ENCODE measurements at places on chromosomes 16 and 17.

GRCh38 chr16:84048270-84048669, 5.7 kb upstream of the SLC38A8 start:
- no peak for DNase-seq

DNA sequence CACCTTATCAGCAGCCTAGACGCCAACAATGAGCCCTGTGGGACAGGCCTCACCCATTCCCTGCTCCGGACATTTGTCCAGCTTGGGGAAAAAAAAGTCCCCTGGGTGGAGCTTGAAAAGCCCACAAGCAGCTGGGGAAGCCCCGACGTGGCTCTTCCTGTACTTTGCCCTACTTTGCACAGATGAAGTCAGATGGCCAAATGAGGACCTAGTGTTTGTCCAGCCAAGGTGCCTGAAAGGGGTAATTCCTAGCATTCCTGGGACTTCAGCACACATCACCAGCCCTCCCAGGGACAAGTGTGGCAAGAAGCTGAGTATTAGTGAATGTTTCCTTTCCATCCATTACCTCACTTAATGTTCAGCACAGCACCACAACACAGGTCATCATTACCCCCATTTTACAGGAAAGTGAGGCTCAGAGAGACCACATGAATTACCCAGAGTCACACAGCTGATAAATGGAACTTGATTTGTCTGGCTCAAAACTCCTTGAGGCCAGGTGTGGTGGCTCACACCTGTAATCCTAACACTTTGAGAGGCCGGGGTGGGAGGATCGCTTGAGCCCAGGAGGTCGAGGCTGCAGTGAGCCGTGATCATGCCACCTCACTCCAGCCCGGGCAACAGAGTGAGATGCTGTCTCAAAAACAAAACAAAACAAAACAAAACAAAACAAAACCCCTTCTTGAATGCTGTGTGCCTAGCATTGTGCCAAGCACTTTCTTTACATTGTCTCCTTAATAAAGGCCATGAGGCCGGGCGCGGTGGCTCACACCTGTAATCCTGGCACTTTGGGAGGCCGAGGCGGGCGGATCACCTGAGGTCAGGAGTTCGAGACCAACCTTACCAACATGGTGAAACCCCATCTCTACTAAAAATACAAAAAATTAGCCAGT, 19.9 kb upstream of the PLLP start:
- DNase-seq, result no peak

GRCh38 chr17:68134046-68134637, 98.6 kb downstream of the KPNA2 start:
- no peak for DNase-seq

- DNase-seq, result no peak
Measured at GRCh38 chr16:30004811-30005242, 6.0 kb downstream of the DOC2A start.

- no peak for DNase-seq
Measured at GRCh38 chr17:31823014-31823413, 36.0 kb downstream of the COPRS start.

- no peak for DNase-seq
Measured at GRCh38 chr17:65185668-65186382, 48.7 kb downstream of the RGS9 start.

DNA sequence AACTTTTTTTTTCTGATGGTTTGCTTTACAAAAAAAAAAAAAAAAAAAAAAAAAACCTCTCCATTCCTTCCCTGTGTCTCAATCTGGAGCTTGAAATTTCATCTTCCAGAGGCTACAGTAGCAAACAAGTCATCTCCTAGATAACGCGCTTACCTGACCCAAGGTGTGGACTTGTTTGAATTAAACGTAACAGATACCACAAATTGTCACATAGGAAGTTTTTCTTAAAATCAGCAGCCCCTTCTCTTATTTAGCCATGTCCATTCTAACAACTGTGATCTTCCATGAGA, 2.0 kb downstream of the STAT5B start:
- no peak for DNase-seq

DNA sequence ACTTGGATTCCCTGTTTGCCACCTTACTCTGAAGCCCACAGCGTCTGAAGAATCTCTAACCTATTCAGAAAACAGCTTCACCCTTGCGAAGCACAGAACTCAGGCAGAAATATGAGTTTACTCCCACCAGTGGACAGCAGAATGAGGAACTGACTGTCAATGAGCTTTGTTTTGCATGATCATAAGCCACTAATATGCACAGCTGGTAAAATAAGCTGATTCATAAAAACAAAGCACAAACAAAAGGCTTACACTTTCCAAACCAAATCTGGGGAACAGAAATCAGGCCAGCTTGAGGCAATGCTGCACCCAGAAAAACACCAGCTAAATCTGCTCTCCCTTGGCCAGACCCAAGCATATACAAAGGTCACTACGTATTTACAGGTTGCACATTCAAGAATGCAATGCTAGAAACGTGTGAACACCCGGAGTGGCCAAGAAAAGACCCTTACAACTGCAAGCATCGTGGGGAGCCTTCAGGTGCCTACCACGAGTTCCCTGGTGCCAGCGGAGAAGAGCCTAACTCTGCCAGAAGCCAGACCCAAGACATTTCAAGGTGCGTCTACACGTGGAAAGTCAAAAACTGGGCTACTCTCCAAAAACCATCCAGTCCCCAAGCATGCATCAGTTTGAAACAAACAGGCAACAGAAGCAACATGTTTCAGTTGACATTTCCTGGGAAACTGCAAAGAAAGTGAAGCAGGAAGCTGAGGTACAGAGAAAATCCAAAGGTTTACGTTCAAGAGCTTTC, 207.1 kb downstream of the ZFHX3 start:
- no peak for DNase-seq

DNA sequence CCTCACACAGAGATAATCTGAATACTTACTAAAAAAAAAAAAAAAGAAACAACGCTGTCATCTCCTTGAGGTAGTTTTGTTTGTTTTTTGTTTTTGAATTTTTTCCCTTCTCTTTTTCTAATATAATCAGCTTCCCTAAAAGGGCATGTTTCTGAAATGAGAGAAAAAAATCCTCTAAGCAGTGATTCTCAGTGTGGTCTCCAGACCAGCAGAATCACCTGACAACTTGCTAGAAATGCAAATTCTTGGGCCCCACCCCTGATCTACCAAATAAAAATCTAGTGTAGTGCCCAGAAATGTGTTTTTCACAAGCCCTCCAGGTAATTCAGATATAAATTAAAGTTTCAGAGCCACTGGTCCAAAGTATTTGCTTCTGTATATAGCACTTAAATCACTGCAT, 65.4 kb downstream of the SSH2 start:
- DNase-seq, result no peak

GRCh38 chr16:86040496-86040895, 141.5 kb downstream of the IRF8 start:
- no peak for DNase-seq

GRCh38 chr17:75707079-75707571, 14.1 kb upstream of the ITGB4 start:
- DNase-seq, result no peak

GRCh38 chr16:57476546-57477410, 9.5 kb downstream of the DOK4 start:
- DNase-seq, result no peak

DNA sequence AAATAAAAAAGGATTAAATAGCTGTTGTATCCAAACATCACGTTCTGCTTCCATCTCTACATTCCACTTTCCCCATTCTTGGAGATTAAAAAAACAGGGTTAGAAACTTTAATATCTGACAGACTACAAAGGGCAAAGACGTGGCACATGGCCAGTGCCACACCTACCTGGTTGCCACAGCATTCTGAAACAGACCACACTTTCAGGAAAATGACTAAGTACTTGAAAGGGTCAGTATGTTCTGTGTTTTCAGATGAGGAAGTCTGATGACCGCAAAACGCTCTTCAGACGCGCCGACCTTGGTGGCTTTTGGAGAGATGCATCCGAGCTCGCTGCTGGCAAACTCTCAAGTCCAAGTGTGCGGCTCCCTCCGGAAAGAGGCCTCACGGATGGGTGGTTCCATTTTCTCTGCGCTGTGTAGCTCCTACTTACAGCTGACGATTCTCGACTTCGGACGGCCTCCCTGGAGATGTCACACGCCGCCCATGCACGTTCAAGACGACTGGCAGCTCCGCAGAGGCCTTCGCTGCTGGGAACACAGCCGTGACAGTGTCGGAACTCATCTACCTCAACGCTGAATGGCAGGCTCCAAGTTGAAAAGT, 15.5 kb downstream of the MAP1LC3B start:
- DNase-seq, result peak; percentile 74

DNA sequence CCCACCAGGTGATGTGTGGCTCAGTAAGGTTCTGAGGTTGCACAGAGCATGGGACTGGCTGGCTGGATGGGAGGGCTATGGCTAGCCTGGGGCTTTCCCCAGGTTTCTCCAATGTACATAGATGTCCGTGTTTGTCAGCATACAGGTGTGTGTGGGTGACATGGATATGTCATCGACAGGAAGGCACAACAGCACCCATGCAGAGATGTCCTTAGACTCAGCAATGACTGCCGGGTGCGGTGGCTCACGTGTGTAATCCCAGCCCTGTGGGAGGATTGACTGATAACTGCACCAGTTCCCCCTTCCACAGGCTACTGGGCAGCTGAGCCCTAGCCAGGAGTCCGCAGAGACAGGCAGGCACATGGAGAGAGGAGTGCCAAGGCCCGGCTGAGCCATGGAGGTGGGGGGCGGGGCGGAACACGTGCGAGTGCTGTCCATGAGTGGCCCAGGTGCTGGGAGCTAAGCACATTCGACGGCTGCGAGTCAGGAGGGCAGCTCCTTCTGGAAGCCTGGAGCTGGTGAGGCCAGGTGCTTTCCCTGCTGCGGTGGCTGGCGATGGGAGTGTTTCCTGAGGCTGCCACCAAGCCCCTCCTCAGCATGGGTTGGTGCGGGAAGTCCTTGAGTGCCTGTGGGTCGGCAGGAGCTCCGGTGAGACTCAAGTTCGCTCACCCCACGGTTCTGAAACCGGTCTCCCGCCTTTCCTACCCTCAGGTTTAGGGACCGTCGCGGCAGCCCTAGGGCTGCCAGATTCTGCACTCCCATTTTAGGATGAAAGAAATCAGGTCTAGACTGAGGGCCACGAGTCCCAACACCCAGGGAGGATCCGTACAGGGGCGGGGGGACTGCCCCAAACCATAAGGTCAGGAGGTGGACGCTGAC, 858 bp upstream of the ASPSCR1 start:
- no peak for DNase-seq

- no peak for DNase-seq
Measured at GRCh38 chr17:5361426-5361825, 58.0 kb downstream of the NUP88 start.

GRCh38 chr16:76278980-76279379, 1.8 kb downstream of the CNTNAP4 start:
- no peak for DNase-seq

DNA sequence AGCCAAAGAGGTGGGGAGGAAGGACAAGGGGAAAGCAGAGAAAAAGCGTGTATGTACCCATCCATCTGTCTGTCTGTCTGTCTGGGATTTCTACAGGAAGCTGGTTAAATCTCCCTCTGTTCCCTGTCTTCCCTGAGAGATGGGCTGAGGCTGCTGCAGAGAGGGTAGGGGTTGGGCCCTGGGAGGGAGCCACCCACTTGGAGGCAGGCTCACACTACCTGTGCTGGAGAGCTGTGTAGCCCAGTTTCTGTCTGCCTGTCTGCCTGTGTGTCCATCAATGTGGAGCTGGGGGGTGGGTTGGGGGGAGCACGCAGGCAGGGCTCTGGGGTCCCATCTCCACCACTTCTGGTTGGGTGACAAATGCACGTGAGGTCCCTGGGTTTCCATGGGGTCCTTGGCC, 18.6 kb upstream of the C17orf113 start:
- DNase-seq, result no peak

DNA sequence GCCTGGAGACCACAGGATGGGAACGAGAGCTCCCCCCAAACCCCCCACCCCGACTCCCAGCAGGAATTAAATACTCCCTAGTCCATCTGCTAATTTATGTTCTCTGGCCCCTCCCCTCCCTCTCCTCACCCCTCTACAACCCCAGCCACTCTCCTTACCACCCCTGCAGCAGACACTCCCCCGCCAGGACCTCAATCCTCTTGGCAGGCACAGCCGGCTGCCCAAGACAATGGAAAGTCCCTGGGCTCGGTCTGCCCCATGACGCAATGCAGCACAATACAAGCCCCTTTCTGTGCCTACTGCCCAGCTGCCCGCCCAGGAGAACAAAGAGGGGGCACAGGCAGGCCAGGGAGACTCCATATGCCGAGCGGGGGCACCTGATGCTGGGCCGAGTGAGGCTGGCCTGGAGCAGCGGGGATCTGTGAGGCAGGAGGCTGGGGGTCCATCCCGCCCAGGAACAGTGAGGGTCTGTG, 30.3 kb upstream of the CDC42EP4 start:
- DNase-seq, result peak; percentile 83

DNA sequence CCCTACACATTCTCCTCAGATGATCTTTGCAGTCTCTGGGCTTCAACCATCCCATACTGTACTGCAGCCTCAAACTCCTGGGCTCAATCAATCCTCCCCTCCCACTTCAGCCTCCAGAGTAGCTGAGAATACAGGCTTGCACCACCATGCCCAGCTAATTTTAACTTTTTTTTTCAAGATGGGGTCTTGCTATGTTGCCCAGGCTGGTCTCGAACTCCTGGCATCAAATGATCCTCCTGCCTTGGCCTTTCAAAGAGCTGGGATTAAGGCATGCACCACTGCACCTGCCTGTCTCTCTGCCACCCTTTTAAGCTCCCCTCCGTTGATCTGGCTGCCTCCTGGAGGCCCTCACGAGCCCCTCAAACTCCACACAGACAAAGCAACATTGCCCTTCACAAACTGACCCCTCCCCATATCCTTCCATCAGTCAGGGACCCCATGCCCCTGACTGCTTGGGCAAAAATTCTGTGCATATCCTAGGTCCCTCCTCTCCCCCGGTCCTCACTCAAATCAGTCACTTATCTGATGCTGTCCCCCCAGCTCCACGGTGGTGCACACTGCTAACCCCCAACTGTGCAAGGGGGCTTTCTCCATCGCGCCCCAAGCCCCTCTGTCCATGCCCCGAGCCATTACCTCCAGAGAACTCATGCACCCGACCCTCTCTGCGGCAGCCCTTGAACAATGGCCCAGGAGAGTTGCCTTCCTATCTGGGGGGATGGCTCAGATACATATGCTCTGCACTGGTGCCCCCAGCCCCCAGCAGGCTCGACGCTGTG, 252.9 kb downstream of the KATNIP start:
- DNase-seq, result no peak

GRCh38 chr16:79137426-79137939, 463.1 kb downstream of the MAF start:
- DNase-seq, result peak; percentile 44

- DNase-seq, result no peak
Measured at GRCh38 chr17:44038604-44039011, 23.8 kb upstream of the TMEM101 start.
